GM23248 (cell line): ENCODE measurements at places on chromosomes 2 and 18.

DNA sequence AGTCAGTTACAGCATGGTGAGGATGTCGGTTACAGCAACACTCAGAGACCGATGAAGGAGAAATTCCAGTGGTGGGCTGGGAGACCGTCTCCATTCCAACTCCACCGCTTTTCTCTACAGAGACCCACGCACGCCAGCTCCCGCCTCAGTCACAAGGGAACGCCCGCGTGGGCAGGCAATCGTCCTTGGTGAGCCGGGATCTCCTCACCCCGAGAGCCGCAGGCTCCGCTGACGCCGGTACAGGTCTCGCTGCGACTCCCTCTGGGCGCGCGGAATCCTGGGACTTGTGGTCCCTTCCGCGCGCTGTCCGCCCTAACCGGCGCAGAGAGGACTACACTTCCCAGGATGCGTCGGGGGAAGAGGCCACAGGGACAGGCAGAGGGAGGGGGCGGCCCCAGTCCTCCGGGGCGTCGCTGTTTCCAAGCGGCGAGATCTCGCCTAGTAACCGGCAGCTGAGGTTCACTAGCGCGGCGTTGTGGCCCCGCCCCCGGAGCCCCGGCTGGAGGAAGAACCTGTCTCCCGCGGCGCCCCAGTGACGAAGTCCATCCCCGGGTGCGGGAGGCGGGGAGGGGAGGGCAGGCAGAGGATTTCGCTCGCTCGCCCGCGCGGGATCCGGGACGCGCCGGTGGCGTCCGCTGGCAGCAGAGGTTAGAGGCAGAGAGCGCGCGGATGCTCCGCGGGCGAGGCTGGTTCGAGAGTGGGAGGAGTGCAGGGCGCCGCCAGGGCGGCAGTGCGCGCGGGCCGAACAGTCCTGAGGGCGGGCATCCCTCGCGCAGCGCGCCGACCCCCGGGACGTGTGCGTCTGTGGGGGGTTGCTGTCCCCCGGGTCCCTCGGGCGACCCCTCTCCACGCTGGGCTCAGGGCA lies at the start of gene EML6:
EML6 (plus strand) TSS at position 532 of the 865 bp plus-strand sequence. CDS start 1,400 bp downstream, outside the sequence.
- DNase-seq = peak; percentile 100

- DNase-seq = no peak
Measured at GRCh38 chr18:55465313-55465712, 122.7 kb downstream of the TCF4 start.

GRCh38 chr2:86301009-86301408 lies 36.4 kb downstream of the REEP1 start:
- DNase-seq = no peak

DNA sequence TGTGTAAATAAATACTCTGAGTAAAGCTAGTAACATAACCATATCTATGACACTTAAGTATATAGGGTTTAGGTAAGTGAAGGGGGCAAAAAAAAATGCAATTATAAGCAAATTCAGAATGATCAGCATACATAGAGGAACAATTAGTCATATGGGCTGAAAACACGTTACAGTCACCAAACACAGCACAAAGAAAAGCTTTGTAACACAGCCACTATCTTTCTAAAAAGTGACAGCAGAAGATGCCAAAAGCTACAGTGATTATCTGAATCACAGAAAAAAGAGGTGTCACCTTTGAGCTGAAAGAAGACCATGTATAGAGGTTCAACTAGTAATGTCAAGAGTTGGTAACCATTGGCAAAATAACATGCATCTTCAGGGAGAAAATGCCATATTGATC lies 115.5 kb downstream of the ERBB4 start:
- peak; percentile 17 for DNase-seq

DNA sequence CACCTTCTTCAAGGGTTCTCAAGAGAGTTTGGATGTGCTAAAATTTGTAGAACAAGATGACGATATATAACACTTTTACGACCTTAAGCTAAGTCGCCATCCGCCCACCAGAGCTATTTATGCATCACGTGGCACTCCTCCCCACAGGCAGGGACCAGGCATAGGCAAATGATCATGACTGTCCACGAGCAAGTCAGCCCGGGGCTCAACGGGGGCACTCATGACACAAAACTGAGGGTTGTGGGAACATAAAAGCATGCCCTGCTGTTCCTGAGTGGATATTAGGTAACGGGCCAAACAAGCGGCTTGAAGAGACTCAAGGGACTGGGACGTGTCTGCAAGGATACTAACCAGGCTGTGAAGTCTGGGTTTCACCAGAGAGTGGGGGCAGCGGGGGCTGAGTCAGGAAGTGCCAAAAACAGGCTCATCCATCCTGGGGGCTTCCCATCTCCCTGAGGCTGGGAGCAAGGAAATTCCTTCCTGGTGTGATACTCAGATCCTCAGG lies 58.1 kb downstream of the FAM178B start:
- DNase-seq = peak; percentile 76

DNA sequence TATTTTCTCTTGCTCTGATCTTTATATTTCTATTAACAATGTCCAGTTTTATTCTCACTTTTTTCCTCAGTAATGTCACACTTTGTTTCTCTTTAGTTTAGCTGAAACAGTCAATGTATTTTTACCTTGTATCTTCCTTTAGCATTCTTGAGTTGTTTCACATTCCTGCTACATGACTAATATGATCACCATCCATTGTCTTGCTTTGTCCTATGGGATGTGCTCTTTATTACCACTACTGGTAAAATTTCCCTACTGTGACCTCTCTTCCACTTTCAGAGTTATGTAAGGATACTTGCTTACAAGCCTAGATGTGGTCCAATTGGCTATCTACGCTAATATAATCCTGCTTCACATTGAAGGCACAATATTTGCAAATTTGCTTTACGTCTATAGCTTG lies 457.9 kb downstream of the PIK3C3 start:
- DNase-seq = no peak

DNA sequence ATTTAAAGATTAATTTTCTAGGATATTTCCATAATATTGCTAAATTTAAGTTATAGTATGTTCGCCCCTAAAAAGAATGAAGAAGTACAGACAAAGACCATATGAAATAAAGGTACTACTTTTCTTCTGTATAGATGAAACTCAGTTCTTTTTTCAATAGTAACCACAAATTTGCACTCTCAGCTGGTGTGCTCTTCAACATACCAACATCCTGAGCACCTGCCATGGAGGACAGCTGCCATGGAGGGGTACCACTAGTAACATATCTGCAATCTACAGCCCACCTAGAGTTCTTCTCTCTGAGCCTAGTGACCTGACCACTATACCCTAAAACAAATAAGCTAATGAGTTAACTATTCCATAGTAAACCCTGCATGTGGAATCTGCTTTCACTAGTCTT lies 36.8 kb upstream of the ERCC3 start:
- no peak for DNase-seq

GRCh38 chr2:216044883-216045486 lies 31.6 kb upstream of the MREG start:
- no peak for DNase-seq

GRCh38 chr2:99806758-99807157 lies 316.9 kb upstream of the REV1 start:
- peak; percentile 52 for DNase-seq

GRCh38 chr2:2843969-2844548 lies 513.0 kb upstream of the MYT1L start:
- no peak for DNase-seq

GRCh38 chr2:206558492-206558891 lies 83.8 kb upstream of the FAM237A start:
- peak; percentile 40 for DNase-seq

GRCh38 chr2:233075966-233076339 lies 15.8 kb downstream of the INPP5D start:
- DNase-seq = no peak

DNA sequence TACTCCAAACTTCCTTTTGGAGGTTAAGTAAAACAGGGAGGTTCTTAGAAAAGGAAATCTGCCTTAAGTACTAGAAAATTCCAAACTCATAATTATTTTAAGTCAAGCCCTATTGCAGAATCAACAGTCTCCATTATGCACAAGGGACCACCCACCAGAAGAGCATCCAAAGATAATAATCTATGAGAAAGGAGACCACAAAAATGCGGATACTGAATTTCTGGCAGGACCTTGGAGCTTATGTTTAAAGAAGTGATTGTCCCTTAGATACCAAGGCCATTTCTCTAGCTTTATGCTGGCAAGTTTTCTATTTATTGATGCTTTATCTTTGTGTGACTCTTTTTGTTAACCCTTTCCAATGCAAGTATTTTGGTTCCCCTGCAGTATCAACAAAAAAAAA lies 404.0 kb upstream of the MMADHC start:
- peak; percentile 20 for DNase-seq

- DNase-seq = no peak
Measured at GRCh38 chr18:23735021-23735464, 45.8 kb downstream of the LAMA3 start.

DNA sequence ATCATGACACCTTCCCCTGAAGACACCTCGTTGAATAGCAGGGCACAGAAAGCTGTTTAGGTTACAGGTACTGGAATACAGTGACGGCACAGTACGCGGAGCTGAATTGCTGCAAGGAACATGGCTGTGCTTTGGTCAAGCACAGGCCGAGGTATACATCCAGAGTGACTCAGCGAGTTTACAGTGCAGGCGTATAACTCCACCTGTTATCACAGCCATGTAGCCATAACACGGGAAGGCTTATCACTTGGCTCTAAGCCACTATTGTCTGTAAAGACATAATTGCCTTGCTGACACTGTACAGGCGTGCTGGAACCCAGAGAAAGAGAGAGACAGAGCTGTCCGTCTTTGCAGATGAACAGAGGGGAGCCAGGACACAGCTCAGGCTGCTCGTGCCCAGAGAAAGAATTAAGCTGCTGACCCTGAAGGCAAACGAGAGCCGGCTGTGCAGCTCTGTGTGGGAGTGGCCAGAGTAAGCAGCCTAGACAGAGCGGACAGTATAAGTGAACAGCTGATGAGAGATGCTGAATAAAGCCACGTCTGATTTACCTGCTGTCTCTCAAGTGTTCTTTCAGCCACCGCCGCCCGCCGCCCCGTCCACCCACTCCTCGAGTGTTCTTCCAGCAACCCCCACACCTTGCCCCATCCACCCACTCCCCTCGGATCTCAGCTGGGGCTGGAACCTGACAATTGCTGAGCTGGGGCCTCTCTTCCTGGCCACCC lies 87.3 kb upstream of the PPP1CB start:
- peak; percentile 44 for DNase-seq

DNA sequence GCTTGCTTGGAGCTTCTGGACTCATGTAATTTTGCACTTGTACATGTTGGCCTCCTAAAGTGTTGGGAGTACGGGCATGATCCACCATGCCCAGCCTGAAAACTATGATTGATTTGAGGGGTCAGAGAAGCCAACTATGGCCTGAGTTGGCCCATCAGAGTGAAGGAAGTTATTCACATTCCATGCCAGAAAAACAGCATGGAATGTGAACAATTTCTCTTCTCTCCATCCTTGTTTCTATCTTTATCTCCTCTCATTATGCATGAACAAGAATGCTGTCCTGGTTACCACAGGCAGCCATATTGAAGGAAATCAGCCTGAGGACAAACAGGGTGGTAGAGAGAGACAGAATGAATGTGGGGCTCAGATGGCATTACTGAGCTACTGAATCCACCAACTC lies 3.5 kb upstream of the CD226 start:
- DNase-seq = peak; percentile 16

- DNase-seq = peak; percentile 85
Measured at GRCh38 chr18:74731097-74731496, 133.4 kb downstream of the ZNF407 start.

DNA sequence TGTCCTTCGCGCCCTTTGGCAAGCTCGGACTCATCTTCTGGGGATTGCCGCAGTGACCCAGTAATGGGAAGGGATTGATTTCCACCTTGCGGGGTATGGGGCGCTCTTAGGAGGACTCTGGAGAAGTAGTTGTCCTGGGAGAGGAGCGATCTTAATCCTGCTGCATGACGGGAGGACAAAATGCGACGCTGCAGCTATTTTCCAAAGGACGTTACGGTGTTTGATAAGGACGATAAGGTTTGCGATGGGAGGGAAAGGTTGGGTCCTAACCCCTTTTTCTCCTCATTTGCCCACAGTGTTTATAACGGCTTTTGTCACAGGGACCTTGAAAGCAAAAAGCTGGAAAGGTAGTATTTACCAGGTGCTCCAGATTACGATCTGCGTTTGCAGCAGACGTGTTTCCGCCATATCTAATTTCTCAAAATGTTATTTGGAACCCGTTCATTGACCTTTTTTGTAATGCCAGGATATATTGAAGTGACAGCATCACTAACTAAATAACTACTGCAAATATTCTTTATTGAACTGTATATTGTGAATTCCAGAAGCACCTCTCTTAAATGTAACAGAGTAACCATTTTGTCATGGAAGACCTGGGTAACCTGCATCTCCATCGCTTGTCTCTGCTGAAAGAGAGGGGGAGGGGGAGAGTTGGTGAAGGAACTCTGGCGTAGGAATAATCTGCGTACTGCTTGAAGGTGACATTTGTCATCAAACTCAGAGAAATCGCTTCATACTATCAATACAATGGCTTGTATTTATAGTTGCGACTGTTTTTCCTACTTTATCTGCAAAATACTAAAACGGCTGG lies 590 bp downstream of the MDH1 start:
- peak; percentile 38 for DNase-seq

GRCh38 chr2:42117923-42118753 lies 51.0 kb upstream of the EML4 start:
- DNase-seq = peak; percentile 89

GRCh38 chr18:62026586-62026985 lies 133.8 kb upstream of the RNF152 start:
- DNase-seq = peak; percentile 48

GRCh38 chr2:127020536-127020935 lies 86.4 kb downstream of the BIN1 start:
- DNase-seq = no peak

DNA sequence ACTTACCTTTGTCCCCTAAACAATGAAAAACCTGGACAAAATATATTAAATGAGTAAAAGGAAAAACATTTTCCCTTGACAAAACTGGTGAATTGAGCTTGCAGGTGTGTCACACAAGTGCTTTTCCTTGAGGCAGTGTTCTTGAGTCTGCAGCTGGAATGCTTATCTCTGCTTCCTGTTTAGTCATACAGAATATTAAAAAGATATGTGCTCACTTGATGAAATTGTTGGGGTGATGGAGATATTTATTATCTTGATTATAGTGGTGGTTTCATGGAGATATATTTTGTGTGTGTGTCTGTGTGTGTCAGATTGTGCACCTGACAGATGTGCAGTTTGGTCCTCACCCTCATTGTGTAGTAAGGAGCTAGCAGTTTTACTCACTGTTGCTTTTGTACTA lies 3.3 kb downstream of the TAF1B start:
- DNase-seq = peak; percentile 43

GRCh38 chr2:19874726-19875125 lies 27.1 kb downstream of the TTC32 start:
- no peak for DNase-seq

GRCh38 chr2:139411236-139411635 lies 631.0 kb upstream of the NXPH2 start:
- DNase-seq = no peak

- DNase-seq = no peak
Measured at GRCh38 chr2:64661741-64662169, 8.0 kb upstream of the SERTAD2 start.
